ENCODE measurements at places on chromosomes 1 and 21.

DNA sequence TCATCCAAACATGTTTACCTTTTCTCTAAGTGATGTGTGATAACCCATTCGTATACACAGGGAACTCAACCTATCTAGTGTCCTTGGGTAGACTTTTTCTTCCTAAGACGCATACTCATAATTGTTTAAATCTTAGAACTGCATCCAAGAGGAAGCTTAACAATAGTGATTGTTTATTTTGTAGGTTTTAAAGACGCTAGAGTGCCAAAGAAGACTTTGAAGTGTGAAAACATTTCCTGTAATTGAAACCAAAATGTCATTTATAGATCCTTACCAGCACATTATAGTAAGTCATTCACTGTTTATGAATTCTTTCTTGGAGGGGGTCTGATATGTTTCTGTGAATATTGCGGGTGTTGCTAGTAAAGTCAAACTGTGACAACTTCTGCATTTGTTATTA is 25.4 kb downstream of the PLA2G4A start:
- DNase-seq, result no peak

DNA sequence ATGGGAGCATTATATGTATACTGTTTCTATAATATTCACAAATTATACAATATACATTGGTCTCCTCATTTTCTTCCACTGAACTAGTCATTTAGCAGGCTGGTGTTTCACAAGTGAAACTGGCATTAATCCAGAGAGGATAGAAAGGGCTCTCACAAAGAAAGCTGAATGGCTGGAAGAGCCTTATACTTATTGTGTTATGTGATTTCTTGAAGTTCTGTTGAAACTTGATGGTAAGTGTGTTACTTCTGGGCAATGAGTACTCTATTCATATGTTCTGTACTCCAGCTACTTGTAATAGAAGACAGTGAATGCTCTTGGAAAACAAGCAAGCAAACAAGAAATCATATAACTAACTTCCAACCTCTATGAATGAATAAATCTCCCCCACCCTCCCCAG is 14.9 kb downstream of the STX12 start:
- DNase-seq, result peak; percentile 84

GRCh38 chr1:92362970-92363369 is 64.1 kb downstream of the RPAP2 start:
- no peak for DNase-seq

- no peak for DNase-seq
These were observed 403.6 kb upstream of the PBX1 start for GRCh38 chr1:164155347-164155746.

- no peak for DNase-seq
These were observed 108.0 kb upstream of the KIF26B start for GRCh38 chr1:245046769-245047168.

GRCh38 chr1:159830722-159831121 is 4.0 kb downstream of the SLAMF8 start:
- DNase-seq, result no peak

GRCh38 chr1:205448540-205449253 is 7.1 kb downstream of the BLACAT1 start:
- no peak for DNase-seq

- DNase-seq, result peak; percentile 18
These were observed 17.9 kb upstream of the CSF1 start for GRCh38 chr1:109892561-109893368.

- no peak for DNase-seq
These were observed 1382.2 kb upstream of the B3GALT2 start for GRCh38 chr1:194568610-194569009.

GRCh38 chr1:245984390-245985155 is 522.5 kb downstream of the SMYD3 start:
- DNase-seq, result no peak

- DNase-seq, result peak; percentile 99
These were observed at the start of the genes SWT1 and TRMT1L for GRCh38 chr1:185156854-185157598. Gene SWT1, plus strand, starts transcription at chr1:185157167. Its CDS starts 3,675 bp downstream, at chr1:185160842. Gene TRMT1L, minus strand, starts transcription at chr1:185156953. Its CDS starts 241 bp downstream, at chr1:185156712.

GRCh38 chr21:31564439-31564838 is 95.1 kb upstream of the SOD1 start:
- peak; percentile 10 for DNase-seq

- DNase-seq, result no peak
These were observed 7.6 kb downstream of the RPL5 start for GRCh38 chr1:92839442-92839841.

GRCh38 chr1:96096613-96097321 is 624.8 kb upstream of the PTBP2 start:
- DNase-seq, result no peak

DNA sequence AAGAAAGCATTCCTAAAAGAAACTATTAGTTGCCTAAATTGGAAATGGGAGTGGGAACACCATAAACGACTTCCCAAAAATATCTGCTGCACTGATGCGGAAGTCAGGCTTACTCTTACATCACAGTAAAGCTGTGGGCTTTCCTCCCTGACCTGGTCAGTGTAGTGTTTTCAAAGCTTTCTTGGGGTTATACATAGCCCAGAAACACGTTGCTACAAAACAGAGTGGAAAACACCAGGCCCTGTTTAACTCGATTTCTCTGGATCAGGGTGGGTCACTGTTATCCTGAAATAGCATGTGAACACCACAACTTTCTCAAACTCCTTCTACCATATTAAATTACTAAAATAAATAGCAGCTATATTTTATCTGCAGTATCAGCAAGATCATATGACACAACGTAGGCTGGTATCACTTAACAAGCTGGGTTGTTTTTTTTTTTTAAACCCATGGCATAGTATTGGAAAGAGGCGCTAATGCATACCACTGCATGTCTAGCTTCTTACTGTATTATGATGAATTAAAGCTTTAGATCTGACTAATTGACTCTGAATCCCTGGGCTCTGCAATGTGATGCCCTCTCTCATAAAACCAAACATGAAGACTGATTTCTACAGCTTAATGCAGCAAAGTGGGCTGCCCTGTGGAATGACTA is 184.6 kb downstream of the TGFB2 start:
- DNase-seq, result peak; percentile 31

- peak; percentile 21 for DNase-seq
These were observed 22.3 kb downstream of the FOXJ3 start for GRCh38 chr1:42312576-42313212.

GRCh38 chr1:99820546-99820945 is 29.6 kb upstream of the AGL start:
- no peak for DNase-seq
